ENCODE measurements at places on chromosomes 11 and 22.

DNA sequence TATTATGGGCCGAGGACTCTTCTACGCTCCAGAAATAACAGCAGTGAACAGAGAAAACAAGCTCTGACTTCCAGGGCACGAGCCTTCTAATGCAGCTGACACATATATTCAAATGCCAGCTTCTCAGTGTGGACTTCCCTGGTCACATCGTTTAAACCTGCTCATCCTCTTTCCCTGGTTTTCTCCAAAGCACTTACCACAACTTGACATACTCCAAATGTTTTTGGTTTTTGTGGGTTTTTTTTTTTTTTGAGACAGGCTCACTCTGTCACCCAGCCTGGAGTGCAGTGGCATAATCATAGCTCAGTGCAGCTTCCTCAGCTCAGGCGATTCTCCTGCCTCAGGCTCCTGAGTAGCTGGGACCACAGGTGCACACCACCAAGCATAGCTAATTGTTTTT is 105.5 kb downstream of the MICAL3 start:
- no peak for DNase-seq

GRCh38 chr22:50640857-50641647 is 13.1 kb upstream of the ARSA start:
- DNase-seq: no peak

- DNase-seq: no peak
Observed at GRCh38 chr22:20671409-20672081, 102.4 kb upstream of the SERPIND1 start.

- no peak for DNase-seq
Observed at GRCh38 chr11:20275987-20276965, 87.2 kb upstream of the HTATIP2 start.

- peak; percentile 2 for DNase-seq
Observed at GRCh38 chr22:32080904-32081303, 37.8 kb downstream of the SLC5A1 start.

DNA sequence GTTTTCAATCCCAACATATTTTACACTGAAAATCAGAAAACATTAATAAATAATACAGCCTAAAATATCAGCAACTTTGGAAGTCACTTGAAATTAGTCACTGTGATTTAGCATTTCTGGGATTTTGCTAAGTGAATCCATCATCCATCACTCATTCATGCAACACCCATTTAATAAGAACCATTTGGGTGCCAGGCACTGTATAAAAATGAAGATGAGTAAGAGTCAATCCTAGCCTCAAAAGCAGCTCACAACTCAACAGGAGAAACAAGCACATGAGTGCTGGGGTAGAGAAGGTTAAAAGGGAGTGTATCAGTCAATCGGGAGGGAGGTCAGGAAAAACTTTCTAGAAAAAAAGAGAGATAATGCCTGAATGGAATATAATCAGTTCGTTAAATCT is 77.9 kb downstream of the PGR start:
- no peak for DNase-seq

GRCh38 chr22:46761539-46762237 is 762 bp upstream of the TBC1D22A start:
- no peak for DNase-seq

DNA sequence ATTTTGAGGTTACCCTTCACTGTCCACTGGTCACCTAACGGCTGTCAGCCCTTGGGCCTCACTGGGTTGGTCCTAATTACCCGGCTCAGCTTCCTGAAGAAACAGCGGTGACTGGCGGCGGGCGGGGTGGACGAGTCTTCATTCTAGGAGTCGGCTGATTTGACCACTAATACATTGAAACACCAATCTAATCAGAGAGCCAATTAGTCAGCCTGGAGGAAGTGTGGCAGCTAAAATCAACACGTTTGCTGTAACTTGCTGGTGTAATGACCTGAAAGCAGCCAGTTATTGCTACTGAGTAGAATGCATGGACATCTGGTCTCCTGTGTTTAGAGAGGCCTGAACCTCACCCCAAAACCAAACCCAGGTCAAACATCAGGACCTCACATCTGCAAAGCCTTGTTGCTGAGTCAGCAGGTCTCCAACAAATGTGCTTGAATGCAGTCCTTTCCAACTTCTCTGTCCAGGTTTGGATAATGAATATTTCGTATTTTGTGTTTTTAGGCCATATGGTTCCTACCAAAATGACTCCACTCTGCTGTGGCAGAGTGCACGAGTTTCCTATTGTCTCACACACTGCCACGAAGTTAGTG is 496.4 kb downstream of the BRD1 start:
- DNase-seq: no peak
